Left cardiac atrium (tissue), 4 donors: ENCODE measurements at places on chromosomes 13 and 19.

DNA sequence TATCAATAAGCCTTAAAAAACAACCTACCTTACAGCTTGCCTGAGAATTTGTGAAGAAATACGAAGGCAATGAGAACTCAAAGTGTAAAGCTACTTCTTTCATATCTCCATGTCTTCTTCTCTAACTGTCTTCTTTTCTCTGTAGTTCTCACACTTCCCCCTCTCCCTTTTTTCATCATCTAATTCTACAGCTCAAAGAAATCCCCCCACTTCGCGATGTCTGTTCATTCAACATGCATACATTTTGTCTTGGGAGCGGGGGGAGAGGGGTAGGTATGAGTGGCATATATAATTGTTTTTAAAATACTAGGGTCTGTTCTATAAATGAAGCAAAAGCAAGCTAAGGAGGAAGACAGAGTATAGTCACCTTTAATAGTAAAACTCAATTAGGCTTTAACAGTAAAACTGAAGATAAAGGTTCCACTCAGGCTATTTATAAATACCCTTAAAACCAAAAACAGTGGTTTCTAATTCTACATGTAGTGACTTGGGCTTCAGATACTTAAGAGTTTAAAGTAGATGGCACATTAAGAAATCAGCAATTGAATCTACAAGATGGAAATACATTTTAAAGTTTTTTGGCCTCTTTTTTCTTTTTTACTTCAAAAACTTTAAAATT is 106.9 kb downstream of the KLF12 start:
- DNase-seq: no peak

- DNase-seq: no peak
Observed at GRCh38 chr19:31344403-31344802, 4.8 kb downstream of the TSHZ3 start.

DNA sequence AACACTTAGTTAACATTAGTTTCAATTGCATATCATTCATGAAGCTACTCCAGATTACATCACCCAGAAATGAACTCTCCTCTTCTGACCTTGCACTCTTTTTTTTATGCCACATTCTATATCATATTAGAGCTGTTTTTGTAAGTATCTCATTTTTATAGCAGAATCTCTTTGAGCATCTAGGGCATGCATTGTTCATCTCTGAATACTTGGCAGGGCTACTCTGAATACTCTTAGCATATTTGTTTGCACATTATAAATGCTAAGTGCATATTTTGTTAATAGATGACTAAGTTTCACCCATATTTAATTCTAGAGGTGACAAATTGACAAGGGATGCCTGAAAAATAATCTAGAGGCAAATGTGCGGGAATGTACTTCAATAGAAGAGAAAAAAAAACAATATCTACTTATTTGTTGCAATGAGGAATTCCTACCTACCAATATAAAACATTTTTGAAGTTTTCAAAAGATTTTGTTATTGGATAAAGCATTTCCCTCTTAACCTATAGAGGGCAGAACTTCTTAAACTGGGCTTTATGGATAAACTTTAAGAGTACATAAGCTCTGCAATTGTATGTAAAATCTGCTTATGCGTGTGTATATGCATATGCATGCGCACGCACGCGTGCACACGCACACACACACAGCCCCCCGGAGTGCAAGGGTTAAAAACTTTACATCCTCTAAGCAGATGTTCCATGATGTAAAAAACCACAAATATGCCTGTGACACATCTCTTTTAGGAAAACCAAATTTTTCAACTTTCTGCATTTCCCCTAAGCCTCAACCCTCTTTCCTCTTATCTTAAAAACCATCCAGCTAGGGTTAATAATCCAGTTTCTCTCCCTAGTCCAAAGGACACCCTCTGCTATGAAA is 73.0 kb upstream of the OXGR1 start:
- no peak for DNase-seq

- peak; percentile 28 for DNase-seq
Observed at GRCh38 chr19:3073931-3074595, 11.8 kb upstream of the TLE5 start.

- DNase-seq: peak; percentile 80
Observed at GRCh38 chr13:76980075-76980718, 11.7 kb upstream of the CLN5 start.

DNA sequence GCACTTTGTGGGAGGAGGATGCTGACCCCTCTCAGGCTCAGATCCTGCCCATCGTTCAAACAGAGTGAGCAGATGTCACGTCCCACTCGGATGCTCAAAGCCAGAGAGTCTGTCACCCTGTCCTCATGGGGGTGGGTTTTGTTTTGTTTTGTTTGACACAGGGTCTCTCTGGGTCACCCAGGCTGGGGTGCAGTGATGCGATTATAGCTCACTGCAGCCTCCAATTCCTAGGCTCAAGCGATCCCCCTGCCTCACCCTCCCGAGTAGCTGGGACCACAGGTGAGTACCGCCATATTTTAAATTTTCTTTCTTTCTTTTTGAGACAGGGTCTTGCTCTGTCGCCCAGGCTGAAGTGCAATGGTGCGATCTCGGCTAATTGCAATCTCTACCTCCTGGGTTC is 4.0 kb downstream of the ADGRE2 start:
- no peak for DNase-seq

DNA sequence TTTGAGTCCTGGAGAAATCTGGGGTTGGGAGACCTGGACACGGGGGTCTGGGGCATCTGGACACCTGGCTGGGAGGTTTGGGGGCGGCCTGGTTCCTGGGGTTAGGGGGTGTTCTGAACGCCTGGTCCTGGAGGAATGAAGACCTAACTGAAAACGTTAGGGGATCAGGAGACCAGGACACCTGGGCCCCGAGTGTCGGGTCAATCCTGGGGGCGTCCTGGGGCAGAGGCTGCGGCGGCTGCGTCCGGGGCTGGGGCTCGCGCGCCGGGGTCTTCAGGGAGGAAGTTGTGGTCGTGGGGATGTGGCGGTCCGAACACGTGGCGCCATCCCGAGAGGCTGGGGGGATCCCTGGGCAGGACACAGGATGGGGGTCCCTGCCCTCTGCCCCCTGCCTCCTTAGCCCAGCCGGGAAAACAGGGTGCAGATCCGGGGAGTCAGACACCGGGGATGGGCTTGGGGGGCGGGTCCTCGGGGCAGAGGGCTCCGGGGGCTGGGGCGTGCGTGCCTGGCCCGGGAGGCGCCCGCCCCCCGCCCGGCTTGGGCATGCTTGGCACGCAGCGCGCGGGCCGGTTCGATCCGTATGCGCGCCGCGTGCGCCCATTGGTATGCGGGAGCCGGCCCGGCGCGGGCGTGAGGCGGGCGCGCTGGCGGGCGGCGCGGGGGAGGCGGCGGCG is 632 bp downstream of the NPAS1 start:
- DNase-seq: no peak

- no peak for DNase-seq
Observed at GRCh38 chr19:42151782-42152684, 19.8 kb upstream of the POU2F2 start.

GRCh38 chr19:47512183-47512947 is 2.5 kb downstream of the NAPA start:
- DNase-seq: no peak

DNA sequence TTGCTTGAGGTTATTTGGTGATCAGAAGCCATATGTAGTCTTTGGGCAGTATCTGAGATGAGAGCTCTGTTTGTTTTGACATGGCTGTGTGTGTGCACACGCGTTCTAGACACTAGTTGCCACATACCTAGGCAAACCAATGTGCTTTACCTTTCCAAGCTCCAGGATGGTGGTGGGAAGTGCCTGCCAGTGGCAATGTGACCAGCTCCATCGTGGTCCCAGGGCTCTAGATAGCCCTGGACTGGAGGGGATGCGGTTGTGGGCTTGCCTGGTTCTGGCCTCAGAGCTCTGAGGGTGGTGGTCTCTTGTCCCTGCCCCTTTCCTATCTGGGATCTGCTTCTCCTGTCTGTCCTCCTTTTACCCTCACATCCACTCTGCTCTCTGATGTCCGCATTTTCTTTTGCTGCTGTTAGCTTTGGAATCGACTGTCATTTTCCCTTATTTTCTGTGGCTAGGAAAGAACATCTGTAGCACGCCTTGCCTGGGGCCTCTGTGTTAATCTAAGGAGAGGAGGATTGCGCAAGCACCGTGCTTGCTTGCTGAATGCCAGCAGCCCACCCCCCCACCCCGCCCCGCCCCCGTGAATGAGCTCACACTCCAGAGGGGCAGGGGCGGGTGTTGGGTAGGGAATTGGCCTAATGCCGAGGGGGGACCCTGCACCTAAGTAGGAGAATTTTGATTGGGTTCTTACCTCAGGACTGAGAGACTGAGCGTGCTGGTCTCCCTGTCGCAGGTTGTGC is 89.5 kb downstream of the ARHGEF7 start:
- DNase-seq: peak; percentile 87

GRCh38 chr13:49053215-49053614 is 77.5 kb downstream of the FNDC3A start:
- DNase-seq: no peak

DNA sequence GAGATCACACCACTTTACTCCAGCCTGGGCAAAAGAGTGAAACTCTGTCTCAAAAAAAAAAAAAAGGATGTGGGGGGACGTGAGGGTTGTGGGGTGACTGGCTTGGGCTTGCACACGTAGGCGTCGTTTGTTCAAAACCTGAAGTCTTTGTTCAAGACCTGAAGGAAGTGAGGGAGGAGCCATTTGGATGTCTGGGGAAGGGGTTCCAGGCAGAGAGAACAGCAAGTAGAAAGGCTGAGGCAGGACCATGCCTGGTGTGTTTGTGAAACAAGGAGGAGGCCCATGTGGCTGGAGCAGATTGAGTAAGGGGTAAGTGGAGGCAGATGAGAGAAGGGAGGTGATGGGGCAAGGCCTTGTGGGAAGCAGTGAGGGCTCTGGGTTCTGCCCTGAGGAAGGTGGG is 27.8 kb downstream of the PIN1 start:
- no peak for DNase-seq

DNA sequence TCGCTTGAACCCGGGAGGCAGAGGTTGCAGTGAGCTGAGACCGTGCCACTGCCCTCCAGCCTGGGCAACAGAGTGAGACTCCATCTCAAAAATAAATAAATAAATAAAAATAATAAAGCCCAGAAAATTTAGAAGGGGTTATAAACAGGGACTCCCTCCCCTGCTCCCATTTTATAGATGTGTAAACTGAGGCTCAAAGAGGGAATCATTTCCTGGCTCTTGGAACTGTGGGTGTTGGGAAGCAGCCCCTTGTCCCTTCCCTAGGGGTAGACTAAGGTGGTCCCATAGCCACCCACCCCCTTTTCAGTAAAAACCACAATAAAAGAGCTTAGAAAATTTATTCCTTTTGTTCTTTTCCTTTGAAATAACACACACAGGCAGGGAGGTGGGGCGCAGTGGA is 6.2 kb upstream of the SLC25A41 start:
- DNase-seq: no peak

DNA sequence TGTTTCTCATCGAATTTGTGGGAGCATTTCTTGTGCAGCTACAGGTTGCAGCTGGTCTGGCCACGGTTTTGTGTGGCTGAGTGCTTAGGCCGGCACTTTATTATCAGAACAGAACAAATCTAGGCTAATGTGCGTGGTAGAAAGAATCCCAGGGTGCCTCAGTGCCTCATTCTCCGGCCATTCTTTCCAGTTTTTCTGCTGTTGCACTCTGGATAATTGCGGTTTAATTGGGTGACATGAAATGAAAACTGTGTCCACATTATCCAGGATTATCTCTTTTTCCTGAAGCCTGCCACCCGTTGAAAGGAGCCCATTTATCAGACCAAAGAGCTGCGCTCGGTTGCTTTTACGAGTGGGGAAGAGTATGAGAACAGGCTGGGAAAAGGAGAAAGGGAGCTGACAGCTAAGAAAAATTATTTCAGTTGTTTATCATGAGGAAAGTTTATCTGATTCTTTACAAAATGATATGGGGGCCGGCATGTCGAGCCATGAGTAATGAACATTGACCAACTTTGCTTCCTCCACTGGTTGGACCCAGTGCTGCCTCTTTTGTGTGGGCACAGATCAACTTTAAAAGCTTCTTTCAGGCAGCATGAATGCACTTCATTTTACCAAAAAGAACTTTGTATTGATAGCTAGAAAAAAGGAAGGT is 117.0 kb upstream of the SOX21 start:
- no peak for DNase-seq

GRCh38 chr13:49528161-49528560 is 32.4 kb downstream of the PHF11 start:
- DNase-seq: no peak

DNA sequence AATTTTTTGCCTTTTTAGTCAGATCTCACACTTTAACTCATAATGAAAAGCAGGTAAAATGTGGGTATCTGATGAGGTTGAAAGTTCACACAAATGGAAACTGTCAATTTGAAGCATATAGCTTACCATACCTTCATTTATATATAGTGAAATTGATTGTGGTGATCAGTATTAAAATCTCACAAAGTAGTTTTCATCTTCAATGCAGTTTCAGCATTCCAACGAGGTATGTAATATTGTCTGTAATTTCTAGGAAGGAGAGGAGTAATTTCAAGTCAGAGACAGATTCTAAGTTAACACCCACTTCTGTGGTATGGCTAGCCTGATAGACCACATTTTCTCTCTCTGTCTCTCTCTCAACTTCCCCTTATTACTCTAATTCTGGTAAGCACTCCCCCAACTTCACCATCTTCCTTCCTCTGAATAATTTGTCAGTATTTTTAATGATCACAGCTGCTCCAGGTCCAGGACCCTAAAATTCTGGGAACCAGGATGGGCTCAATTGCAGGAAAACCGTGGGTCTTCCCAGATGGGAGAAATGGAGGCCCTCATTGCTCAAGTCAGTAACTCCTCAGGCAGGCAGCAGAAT is 455.7 kb downstream of the FGF9 start:
- DNase-seq: no peak

GRCh38 chr13:43000676-43001075 is 8.6 kb upstream of the EPSTI1 start:
- DNase-seq: no peak

DNA sequence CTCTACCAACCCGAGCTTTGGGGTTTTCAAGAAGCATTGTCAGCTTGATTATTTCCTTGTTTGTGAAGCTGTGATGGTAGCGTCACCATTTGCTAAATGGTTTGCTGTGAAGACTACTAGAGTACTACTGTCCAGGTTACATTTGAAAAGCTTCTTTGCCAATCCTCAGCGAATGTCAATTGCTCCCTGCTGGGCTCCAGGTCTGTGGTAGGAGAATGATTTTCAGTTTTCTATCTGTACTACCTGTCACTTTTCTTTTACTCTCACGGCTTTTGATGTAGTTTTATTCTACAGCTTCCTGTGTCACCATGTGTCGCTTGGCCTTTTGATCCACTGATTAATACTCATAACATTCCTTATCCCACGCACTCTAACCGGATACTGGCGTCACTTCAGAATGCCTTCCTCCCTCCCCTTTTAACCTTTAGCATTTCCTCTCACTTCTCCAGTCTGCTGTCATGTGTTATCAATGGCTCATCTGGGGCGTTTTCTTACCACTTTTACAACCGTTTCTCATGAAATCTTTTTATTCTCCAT is 7.5 kb upstream of the GPR183 start:
- DNase-seq: no peak

- DNase-seq: no peak
Observed at GRCh38 chr19:18230941-18231734, 4.9 kb upstream of the PDE4C start.

GRCh38 chr19:5824751-5825150 is 14.8 kb downstream of the FUT6 start:
- DNase-seq: no peak
